Forelimb muscle (tissue), 1 donor: ENCODE measurements at places on chromosomes 5 and 9. TPM values are rescaled to one million over a fixed set of nuclear protein-coding genes. Genes with fewer than 3 reads are reported as not detected.

GRCh38 chr9:127555840-127556820, 55.9 kb upstream of the STXBP1 start:
- no peak for DNase-seq

DNA sequence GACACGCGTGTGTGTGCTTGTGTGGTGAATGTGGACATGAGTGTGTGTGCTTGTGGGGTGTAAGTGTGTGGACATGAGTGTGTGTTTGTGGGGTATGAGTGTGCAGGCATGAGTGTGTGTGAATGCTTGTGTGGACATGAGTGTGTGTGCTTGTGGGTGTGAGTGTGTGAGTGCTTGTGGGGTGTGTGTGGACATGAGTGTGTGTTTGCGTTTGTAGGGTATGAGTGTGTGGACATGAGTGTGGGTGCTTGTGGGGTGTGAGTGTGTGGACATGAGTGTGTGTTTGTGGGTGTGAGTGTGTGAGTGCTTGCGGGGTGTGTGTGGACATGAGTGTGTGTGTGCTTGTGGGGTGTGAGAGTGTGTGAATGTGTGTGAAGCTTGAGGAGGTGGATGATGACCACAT, 29.8 kb upstream of the TIFAB start:
- DNase-seq = no peak

DNA sequence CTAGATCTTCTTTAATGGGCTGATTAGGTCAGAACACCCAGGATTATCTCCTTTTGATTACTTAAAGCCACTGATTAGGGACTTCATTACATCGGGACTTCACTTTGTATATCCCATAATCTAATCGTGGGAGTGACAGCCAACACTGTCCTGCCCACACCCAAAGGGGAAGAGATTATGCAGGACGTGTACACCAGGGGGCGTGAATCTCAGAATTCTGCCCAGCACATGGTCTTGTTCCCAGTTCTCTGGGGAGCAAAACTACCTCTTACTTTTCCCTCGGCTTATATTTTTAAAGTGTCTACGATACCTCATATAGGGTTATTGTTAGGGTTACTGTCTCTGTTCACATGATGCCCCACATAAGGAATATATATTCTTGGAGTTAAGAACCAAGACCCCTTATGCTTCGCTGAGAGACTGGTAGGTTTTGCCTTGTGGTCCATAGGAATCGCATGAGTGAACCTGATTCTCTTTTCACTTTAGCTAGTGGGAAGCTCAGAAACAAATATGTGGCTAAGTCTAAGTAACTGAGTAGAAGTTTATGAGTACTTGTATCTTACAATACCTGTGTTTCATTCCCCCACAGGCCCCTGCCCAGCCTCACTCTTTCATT, 192.7 kb downstream of the GNA14 start:
- no peak for DNase-seq

GRCh38 chr5:82594097-82594496, 315.9 kb upstream of the RPS23 start:
- no peak for DNase-seq

DNA sequence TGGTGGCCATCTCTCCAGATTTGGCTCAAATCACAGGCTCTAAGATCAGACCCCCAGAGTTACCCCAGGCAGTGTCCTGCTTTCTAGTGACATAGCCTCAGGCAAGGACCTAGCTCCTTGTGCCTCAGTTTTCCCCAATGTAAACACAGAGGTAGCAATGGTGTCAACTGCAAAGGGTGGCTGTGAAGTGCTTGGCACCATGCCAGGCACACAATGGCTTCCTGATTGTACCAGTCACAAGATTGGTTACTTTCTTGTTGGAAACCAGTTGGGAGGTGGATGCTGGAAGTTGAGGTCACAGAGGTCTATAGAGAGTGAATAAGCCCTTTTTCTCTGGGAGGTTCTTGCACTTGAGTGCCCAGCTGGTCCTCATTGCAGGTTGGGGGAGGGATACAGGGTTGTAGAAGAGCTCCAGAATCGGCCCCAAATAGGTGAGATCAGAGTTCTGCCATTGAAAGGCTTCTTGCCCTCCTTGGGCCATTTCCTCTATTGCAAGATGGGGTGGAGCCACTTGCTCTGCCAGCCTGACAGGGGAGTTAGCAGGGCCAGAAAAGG, 2.3 kb downstream of the STKLD1 start:
- no peak for DNase-seq

GRCh38 chr5:52840277-52841050, 52.7 kb downstream of the ITGA1 start:
- DNase-seq = no peak

DNA sequence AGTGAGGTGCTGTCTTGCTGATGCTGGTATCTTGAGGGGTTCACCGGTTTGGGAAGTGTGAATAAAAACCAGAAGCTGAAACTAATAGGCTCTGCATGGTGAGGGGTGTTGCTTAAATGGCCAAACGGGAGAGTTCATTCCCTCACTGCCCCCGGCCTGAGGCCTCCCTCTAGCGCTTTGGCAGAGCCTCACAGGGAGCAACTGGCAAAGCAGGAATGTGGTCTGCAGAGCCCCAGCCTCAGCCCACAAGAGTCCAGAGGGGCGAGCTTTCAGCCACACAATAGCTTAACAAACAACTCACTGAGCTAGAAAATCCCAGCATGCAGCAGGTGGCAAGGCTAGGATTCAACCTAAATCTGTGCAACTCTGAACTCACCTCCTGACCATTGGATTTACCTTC, 234.8 kb downstream of the MED10 start:
- no peak for DNase-seq

GRCh38 chr9:10265153-10265631, 347.6 kb downstream of the PTPRD start:
- no peak for DNase-seq

GRCh38 chr5:92849756-92850155, 731.3 kb downstream of the NR2F1-AS1 start:
- DNase-seq = peak; percentile 72

GRCh38 chr5:163094492-163095180, 342.8 kb upstream of the CCNG1 start:
- DNase-seq = no peak

- DNase-seq = no peak
These were observed 55.2 kb downstream of the FBXO38 start for GRCh38 chr5:148438933-148439332.

GRCh38 chr5:88551724-88552345, 283.2 kb upstream of the TMEM161B start:
- DNase-seq = no peak

DNA sequence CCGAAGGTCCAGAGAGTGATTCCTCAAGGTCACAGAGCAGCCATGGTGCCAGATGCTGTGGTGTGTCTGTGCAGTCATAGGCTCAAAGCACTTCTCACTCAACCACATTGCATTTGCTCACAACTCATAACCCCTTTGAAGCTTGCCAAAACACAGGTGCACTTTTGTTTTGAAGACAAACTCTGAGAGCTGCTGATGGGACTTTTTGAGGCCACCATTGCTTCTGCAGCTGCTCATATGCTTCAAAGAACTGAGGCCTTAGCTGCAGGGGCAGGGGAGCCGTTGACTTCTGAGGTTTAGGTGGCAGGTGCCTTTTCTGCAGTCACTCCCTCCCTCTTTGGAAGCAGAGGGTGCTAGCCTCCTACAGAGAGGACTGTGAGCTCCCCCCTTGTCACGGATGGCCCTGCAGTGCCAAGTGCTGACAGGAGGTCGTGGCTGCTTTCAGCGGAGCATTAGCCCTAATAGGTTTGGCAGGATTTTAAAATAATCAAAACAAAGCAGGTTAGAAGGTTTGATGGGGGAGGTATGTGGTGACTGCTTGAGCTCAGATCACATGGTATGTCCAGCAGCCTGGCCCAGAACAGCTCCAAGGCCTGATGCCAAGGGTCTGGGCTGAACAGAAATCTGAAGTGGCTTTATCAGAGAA, 232.1 kb downstream of the MAN2A1 start:
- no peak for DNase-seq

AK8 gene
- 0.37 TPM for polyA plus RNA-seq

SOWAHA gene
- polyA plus RNA-seq = 0.11 TPM

PPP1R26 gene
- 10.9 TPM for polyA plus RNA-seq

COL5A1 gene
- 425 TPM for polyA plus RNA-seq

CDO1 gene
- 15.6 TPM for polyA plus RNA-seq

RMI1 gene
- polyA plus RNA-seq = 7.9 TPM
